Activated CD8-positive, alpha-beta memory T cell treated with anti-CD3 and anti-CD28 coated beads, Interleukin-2, amount 50 U/mL, for 4 hours (primary cell): ENCODE measurements at places on chromosomes 4 and X.

DNA sequence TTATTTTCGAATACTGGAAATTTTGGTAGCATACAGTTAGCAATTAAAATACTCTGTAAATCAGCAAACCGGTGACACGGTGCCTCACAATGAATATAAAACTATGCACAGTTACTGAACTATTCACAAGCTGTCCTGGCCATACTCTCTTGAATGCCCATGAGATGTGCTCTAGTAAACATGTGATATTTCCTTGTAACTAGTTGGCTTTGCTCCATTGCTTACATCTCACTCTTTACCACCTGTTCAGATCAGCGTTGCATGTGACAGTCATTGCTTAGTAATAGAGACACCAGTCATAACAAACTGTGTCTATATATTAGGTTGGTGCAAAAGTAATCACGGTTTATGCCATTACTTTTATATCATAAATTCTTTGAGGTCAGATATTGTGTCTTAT lies 897.9 kb upstream of the FTHL17 start:
- no peak for DNase-seq

GRCh38 chrX:20263474-20263873 lies 3.2 kb downstream of the RPS6KA3 start:
- no peak for DNase-seq

GRCh38 chrX:68177542-68177941 lies 255.8 kb downstream of the OPHN1 start:
- no peak for DNase-seq

- no peak for DNase-seq
Observed at GRCh38 chr4:99540277-99540939, 23.4 kb downstream of the TRMT10A start.

GRCh38 chrX:63675716-63676115 lies 109.3 kb downstream of the ARHGEF9 start:
- no peak for DNase-seq

DNA sequence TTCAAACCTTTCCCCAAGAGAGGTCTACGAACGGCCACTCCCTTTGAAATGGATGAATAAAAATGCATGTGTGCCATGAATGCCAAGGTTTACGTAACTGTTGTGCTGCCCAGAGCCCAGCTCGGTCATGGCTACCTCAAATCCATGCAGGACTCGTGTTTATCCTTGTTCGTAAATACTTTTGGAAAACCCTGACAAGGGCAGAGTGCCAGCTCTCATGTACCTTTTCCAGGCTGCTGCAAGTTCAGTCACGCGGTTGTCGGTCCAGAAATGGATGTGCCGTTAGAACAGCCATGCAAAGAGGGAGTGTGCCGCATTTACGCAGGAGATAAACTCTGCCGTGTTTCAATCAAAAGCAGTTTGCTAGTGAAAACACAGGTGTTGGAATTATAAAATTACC lies 123.4 kb downstream of the AMELX start:
- no peak for DNase-seq

- no peak for DNase-seq
Observed at GRCh38 chr4:80232707-80233370, 33.6 kb upstream of the FGF5 start.

- peak; percentile 52 for DNase-seq
Observed at GRCh38 chr4:168153596-168154440, 61.5 kb downstream of the ANXA10 start.

GRCh38 chr4:48255072-48255958 lies 14.3 kb downstream of the TEC start:
- DNase-seq: no peak

DNA sequence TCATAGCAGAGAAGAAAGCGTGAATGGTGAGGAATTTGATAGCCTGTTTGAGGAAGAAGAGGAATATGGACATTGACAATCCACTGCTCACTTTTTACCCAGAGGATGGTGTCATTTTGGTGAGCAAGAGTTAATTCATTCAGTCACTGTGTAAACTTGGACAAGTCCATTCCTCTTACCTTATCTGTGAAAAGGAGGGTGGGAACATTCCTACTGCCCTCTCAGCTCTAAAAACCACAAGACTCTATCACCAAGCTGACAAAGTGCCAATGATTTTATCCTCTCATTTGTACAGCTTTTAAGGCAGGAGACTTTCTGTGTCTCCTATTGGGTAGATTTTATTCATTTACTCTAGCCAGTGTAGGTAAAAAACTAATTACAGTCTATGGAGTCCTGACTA lies 103.8 kb downstream of the LUZP4 start:
- no peak for DNase-seq

GRCh38 chr4:7034262-7035081 lies 8.7 kb upstream of the TADA2B start:
- DNase-seq: no peak

DNA sequence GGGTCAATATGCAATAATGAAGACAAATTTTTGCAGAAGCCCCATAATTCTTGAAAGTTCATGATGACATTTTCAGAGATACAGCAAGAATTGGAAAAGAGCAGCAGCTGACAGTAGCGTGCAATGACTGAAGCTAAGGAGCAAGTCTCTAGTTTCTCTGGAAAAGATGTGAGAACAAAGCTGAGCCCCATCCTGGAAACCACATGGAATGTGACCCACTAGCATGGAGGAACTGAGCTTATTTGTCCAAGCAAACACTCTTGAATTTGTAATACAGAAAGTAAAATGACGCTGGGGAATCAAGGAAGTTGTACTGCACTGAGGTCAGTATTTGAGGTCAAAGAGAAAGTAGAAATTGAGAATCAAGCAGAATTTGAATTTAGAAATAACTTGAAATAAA lies 1447.2 kb downstream of the FSTL5 start:
- DNase-seq: no peak

GRCh38 chr4:87502580-87503238 lies 26.5 kb downstream of the SPARCL1 start:
- no peak for DNase-seq

- no peak for DNase-seq
Observed at GRCh38 chr4:154205471-154205870, 286.1 kb downstream of the DCHS2 start.

GRCh38 chrX:68997911-68998310 lies 167.3 kb downstream of the PJA1 start:
- DNase-seq: no peak

DNA sequence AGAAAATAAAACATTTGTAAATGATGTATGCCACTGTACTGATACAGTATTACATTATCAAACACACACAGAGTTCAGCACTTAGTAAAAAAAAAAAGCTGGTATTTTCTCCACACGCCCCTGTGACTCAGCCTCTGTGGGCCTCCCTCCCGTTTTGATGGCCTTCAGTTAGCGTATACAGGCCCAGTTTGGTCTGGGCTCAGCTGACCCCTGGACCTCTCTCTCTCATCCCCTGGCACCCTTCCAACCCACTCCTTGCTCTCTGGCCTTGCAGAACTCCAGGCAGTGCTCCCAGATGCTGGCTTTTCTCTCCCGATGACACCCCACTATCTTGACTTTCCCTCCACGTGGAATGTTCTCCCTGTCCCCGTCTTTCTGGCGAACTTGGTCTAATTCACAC lies 89.0 kb upstream of the LIMCH1 start:
- no peak for DNase-seq

DNA sequence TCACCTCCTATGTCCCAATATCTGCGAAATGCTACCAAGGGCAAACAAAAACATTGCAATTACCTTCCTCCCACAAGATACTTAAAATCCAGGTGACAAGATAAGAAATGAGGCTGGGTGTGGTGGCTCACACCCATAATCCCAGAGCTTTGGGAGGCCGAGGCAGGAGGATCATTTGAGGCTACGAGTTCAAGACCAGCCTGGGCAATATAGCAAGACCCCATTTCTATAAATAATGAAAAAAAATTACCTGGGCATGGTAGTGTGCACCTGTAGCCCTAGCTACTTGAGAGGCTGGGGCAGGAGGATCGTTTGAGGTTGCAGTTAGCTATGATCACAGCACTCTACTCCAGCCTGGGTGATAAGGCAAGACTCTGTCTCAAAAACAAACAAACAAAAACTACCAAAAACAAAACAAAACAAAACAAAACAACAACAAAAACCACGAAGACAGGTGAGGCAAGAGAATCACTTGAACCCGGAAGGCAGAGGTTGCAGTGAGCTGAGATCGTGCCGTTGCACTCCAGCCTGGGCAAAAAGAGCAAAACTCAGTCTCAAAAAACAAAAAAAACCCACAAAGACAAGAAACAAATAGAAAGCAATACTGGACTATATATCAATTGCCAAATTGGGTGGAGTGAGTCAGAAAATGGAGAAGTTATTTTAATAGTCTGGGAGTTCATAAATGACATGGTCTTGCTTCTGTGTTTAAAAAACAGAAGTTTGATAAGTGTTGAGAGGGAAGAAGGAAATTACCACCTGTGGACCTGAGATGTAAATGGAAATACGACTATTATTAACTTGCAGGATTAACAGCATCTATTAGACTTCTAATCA lies 176.5 kb downstream of the FBXW7 start:
- no peak for DNase-seq

DNA sequence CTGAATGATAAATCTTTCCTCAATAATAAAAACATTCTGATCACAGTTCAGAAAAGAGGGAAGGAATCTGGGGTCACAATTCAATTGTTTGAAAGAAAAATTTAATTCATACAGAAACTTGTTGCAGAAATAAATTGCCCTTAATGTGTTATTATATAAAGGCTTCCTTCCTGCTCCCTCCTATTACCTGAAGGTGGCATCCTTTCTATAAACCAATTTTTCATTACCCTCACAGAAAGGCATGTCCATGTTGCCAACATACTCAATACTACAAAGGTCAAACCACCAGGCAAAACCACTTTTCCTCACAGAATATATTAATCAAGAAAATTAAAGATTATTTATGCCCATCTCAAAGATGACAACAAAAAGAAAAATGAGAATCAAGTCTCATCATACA lies 194.3 kb upstream of the CT83 start:
- no peak for DNase-seq

DNA sequence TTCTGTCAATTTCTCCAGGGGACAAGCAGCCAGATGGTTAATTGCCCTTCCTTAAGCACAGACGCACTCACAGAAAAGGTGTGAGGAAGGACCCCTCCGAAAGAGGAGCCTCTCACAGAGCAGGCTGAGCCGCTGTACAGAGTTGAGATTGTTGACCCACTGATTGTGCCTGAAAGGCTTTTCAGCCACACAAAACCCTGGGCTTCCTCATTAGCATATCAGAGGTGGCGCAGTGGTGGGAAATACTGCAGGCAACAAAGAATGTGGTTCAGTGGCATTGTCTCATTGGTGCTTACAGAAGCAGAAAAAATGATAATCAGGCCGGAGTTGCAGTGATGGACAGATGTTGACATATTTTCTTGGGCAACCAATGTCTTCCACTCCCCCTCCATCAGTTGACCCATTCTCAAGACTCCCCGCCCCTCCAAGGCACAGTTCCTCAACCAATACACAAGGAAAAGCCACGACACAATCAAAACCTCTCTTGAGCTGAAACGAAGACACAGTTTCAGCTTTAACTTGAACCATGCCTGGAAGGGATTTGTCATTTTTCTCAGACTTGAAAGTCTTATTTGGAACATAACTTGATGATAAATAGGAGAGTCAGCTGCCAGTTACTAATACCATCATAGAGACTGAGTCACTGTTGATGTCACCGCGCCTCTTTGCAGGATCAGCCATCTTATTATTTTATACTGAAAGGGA lies 53.1 kb downstream of the ATXN3L start:
- no peak for DNase-seq

DNA sequence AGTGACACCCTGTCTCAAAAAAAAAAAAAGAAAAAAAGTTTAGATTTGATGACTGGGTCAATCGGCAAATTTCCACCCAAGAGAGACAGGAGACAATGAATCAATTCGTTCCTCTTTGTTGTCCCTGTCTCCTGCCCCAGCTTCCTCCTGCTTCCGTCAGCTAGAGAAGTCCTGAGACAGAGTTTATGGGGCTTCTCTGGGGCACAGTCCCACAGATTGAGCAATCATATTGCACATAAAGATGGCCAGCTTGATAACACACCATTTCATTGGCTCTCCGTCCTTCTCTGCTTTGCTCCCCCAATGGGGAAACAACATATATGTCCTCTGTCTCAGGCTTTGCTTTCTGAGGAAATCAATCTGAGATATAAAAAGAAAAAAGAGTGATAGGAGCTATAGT lies 78.4 kb upstream of the FUNDC1 start:
- DNase-seq: no peak

- no peak for DNase-seq
Observed at GRCh38 chr4:10584042-10584441, 100.5 kb downstream of the CLNK start.

DNA sequence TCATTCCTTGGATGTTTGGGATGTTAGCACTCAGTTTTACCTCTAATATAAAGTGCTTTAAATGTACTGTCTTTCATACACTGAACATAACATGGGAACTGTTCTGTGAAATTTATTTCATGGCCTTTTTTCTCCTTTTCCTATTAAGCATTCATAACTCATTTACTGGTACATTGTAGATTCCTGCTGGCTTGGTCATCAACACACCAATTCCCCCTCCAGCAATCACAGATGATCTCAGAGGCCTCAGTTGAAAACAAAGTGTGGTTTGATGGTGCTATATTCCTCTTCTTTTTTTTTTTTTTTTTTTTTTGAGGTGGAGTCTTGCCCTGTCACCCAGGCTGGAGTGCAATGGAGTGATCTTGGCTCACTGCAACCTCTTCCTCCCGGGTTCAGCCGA lies 61.9 kb upstream of the FAM47B start:
- DNase-seq: no peak

- DNase-seq: peak; percentile 73
Observed at GRCh38 chrX:1468250-1468772, 15.6 kb upstream of the ASMTL start.
